Peyer's patch (tissue), 4 donors: ENCODE measurements at places on chromosomes 12 and 14. TPM values are rescaled to one million over a fixed set of nuclear protein-coding genes. Genes with fewer than 3 reads are reported as not detected.

DNA sequence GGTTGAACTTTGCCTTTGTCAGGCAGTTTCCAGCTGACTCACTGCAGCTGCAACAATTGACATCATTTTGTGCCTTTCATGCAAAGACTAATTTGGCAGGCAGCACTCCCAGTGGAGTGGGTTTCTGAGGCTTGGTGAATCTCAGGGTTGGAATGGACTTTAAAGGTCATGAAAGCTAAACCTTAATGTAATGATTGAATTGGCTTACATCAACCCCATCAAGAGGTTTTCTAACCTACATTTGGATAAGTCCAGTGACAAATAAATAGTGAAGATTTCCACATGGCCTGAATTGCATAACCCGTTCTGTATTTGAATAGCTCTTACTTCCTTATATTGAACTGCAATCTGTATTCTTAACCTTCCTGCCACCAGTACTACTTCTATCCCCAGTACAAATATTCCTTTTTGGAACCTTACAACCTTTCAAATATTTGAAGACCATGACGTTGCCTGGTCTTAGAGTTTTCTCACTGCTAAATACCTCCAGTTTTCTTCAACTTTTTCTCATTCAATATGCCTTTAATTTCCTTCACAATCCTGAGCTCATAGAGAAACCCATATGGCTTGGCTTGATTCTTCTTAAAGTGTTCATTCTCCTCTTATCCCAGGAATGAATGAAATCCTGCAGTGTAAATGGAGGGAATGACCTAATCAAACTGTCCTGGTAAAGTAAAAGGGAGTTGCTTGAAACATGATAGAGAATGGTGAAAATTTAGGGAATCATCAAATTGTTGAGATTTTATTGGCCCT lies 168.1 kb upstream of the NOVA1 start:
- peak; percentile 51 for DNase-seq

DNA sequence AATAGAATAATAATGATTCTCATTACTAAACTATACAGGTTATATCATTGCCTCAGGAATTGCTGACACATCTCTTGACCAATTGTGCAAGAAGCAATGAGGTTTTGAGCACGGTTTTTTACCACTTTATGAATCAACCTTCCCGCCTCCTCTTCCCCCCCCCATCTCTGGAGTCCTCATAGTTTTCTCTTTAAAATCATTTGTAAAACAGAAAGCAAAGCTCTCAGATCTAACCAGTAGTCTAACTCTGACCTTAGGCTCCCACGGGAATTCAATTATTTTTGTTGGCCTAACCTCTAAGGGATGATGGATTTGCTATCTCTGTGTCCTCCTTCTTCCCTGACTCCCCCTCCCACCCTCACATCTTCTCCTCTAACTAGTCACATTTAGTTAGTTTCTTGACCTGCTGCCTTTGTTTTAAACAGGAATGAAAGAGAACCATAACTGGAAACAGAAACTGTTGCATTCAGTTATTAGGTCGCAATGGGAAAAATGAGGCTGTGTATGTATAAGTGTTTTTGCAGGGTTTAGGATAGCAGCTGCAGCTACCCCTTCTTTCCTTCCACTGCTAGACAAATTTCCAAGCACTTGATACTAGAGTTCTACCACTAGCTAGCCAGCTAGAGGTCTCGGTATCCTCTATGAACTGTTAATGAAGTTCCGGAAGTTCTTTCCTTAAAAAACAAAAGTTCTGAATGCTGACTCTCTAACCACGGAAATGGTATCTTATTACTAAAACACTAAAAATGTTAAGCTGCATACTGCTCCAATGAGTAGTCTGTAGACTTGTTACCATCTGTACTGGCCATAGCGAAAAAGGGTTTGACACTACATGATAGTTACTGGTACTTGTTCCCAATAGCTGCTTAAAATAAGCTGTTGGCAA lies 65.4 kb downstream of the TAOK3 start:
- no peak for DNase-seq

GRCh38 chr12:63362791-63363190 lies 211.8 kb upstream of the AVPR1A start:
- no peak for DNase-seq

DNA sequence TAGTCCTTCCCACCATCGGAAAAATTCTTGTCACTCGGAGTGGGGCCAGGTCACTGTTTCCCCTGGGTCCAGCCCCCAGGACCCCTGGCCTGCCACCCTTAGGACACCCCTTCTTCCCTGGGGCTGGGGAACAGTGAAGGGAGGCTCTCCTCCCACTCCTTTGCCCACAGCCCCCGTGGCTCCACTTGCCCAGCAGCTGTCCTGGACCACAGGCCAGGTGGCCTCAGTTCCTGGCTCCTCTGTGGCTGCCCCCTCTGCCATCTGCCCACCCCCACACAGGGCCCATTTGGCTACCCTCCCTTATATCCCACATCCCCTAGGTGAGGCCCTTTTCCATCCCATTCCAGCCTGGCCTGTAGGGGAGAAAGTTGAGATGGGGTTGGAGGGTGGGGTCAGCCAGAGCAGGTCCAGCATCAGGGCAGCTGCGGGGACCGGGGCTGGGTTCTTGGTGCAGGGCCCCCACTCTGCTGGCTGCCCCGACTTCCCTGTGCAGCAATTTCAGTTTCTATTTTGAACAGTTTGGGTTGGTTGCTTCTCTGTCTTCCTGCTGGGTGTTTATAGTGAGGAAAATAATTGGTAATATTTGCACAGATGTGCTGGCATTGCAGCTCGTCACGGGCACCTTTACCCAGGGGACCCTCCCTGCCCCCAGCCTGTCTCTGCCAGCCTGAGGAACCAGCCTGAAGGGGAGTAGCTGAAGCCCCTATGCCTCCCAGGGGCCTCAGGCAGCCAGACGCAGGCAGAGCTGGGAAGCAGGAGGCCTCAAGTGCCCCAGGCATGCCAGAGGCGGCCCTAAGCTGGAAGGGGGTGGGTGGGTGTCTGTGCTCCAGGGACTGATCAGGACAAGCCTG lies 23.4 kb downstream of the SYNDIG1L start:
- DNase-seq, result peak; percentile 54

DNA sequence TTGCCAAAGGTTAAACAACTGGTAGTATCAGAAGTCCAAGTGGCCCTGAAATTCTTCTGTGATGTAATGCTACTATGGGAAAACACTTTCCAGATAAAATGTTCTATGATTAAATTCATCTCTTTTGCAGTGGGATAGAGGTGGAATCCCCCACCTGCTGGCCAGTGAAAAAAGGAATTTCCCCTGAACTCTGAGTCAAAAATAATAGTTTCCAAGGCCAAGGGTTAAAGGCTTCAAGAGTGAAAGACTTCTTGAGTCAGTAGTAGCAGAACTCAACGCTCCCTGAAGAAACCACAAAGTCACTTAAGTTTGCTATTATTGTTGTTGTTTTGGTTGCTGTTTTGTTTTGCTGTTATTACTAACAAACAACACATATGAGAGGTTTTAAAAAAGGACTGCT lies 330.8 kb downstream of the SOX5 start:
- DNase-seq, result no peak

GRCh38 chr14:75183225-75183624 lies 6.8 kb upstream of the TMED10 start:
- DNase-seq, result no peak

FAM186B gene
- total RNA-seq, result 1.0 TPM

TTC6 gene
- 12.7 TPM for total RNA-seq

CLEC2A gene
- not detected for total RNA-seq

FGF23 gene
- total RNA-seq, result not detected
